HT-29 (cell line): ENCODE measurements at places on chromosomes 7 and 10.

- DNase-seq = no peak
Measured at GRCh38 chr7:33806298-33807154, 98.8 kb upstream of the BMPER start.

- no peak for DNase-seq
Measured at GRCh38 chr10:44240584-44241205, 144.2 kb downstream of the CXCL12 start.

DNA sequence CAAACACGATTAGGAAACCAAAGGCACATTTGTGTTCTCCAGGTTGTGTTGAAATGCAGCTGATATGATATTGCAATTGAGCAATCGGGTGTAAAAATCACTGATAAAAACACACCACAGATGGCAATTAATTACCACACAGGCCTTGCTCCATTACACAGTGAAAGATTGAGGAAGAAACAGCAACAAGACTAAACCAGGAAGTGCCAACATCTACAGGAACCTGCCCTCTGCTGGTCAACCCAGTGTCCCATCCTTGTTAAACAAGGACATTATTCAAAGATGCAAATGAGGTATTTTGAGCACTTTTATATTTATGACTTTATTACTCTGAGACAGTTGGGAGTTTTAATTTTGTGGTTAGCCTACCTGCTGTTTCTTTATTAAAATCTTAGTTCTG is 765.6 kb upstream of the GHITM start:
- DNase-seq = peak; percentile 46

GRCh38 chr10:131203456-131204357 is 107.8 kb downstream of the TCERG1L start:
- no peak for DNase-seq

DNA sequence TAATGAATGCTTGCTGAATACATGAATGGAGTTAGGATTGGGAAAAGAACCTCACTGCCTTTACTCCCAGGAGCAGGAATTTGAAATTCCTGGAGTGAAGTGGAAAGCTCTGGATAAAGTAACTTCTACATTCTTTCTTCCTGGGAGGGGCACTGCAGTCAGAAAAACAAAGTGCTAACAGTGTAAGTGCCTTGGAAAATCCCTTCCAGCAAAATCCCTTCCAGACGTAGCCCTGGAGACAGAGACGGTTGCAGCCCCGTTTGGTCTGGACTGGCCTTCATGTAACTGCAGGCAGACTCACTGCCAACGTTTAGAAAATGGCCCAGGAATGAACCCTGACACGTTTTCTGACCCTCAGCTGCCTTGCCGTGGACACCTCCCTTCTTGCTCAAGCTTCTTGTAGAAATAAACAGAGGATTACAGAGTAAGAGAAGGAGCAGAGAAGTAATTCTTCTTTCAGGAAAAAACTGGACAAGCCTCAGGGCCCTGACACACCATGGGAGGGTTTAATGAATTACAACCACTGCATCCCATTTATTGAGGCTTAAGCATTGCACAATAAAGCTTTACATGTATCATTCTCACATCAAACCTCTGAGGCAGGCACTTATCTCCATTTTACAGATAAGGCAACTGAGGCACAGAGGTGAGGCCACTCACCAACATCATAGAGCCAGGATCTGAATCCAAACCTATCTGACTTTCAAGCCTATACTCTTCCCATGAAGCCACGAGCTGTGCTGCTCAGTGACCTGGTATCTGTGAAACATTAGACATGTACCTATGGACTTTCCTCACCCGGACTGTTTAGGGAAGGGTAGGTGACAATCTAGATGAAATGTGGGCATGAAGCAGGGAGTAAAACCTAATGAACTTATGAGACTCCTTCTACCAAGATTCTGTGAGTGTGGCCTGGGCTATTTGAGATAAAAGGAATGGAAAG is 7.8 kb downstream of the ITPRIP start:
- no peak for DNase-seq

DNA sequence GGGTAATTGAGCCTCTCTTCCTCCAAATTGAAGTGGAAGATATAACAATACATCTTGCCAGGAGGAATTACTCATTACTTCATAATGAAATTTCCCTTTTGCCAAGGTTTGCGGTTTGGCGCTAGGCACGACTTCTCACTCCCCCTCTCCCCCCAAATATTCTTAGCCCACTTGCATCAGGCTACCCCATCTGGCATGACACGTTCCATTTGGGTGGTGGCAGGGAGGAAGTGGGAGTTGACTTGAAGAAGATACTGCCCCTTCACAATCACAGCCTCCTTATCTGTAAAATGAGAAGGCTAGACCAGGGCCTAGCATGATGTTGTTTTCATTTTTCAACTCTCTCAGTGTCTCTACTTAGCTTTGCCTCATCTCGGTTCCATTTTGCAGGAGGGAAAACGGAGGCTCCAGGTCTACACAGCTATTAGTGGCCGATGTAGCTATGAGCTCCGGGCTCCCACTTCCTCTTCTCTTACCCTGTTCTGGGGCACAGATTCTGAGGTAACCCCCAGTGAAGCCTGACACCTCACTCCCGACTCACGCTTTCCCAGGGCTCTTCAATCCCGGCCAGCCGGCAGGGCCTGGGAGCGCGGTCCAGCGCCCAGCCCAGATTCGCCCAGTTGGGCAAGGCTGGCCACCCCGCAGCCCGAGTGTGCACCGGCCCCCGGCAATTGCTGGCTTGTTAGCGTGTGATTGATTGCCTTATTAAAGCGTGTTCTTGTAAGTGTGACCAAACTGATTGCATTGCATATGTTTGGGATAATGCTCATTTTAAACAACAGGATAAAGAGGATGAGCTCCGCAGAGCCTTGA is 6.5 kb downstream of the EVX1 start:
- DNase-seq = no peak
